H1 (cell line): ENCODE measurements at places on chromosomes 1 and 21. TPM values are rescaled to one million over a fixed set of nuclear protein-coding genes. Genes with fewer than 3 reads are reported as not detected.
A peak's percentile ranks its signal among the peaks of the same experiment; 100 is the strongest.

DNA sequence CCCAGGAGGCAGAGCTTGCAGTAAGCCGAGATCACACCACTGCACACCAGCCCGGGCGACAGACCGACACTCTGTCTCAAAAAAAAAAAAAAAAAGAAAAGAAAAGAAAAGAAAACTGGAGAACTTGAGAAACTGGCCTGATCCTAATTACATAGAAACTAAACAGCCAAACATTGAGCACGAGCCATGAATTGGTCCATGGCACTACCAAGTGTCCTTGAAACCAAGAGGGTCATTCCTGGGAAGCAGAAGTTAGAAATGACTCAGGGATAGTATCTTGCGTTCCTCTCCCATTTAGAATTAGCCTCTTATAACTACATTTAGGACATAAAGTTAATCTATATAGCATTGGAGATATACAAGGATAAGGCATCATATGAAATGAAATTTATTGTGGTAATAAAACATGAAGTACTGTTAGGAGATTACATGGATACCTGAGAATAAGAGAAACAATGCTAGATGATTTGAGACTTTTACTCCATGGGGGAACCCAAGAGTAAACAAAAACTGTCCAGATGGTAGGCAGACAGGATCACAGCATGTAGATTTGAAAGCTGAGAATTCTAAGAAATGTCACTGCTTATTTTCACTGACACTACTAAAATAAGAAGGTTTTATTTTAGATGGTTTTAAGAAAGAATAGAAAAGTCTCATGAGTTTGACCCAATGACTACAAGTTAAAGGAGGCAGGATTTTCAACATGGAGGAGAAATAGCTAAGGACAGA lies 39.5 kb upstream of the CPLANE2 start:
- DNase-seq: no peak

DNA sequence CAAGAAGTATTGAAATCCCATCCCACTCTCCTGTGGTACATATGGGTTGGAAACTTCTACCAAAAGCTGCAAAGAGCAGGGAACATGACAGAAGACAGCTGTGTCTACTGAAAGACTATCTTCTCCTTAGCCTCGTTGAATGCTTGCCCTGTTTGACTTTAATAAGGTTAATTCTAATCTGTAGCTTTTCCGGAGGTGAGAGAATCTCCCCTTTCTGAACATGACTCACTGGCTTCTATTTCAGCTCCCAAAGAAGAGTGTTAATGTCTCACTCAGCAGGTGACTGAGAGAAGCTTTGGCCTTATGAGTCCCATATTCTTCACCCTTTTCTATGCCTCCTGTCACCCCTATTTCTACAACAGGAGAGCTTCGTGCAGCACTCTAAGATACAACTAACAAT lies 88.3 kb downstream of the HHIPL2 start:
- DNase-seq: no peak

GRCh38 chr1:196723325-196724185 lies 51.1 kb upstream of the CFHR3 start:
- peak; percentile 81 for DNase-seq

- DNase-seq: no peak
Measured at GRCh38 chr21:45334134-45334533, 46.4 kb upstream of the POFUT2 start.

DNA sequence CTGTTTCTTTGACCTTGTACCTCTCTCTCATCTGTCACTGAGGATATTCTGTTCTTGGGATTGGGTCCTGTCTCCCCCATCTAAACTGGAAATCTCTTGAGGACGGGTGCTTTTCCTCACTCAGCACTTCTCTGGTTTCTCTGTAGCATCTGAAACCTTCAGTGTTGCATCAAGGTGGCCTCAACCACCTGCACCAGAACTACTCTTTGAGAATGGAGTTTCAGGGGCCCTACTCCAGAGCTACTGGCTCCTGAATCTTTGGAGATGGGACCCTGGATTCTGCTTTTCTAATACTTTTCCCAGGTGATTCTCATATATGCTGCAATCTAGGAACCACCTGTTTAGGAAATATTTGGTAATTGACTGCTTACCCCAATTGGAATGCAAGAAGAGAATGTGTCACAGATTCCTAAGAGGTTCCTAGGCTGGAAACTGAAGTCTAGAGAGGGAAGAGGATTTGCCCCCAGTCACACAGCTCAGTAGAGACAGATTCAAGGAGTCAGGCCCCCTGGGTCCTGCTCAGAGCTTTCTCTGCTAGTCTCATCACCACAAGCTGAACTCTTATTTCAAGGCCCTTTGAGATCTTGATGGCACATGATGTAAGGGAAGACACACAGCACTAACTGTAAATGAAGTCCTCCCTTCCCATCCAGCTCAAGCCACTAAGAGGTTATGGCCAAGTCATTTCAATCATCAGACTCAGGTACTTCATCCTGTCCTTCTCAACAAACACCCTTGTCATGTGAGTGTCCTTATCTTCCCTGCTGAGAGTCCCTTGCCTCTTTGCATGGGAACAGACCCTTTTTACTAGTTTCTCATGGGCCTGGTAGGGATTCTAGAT lies 48.7 kb downstream of the EIF2D start:
- no peak for DNase-seq

- no peak for DNase-seq
Measured at GRCh38 chr21:39842741-39843459, 24.3 kb upstream of the PCP4 start.

GRCh38 chr1:219085082-219085481 lies 88.6 kb upstream of the LYPLAL1 start:
- DNase-seq: no peak

DNA sequence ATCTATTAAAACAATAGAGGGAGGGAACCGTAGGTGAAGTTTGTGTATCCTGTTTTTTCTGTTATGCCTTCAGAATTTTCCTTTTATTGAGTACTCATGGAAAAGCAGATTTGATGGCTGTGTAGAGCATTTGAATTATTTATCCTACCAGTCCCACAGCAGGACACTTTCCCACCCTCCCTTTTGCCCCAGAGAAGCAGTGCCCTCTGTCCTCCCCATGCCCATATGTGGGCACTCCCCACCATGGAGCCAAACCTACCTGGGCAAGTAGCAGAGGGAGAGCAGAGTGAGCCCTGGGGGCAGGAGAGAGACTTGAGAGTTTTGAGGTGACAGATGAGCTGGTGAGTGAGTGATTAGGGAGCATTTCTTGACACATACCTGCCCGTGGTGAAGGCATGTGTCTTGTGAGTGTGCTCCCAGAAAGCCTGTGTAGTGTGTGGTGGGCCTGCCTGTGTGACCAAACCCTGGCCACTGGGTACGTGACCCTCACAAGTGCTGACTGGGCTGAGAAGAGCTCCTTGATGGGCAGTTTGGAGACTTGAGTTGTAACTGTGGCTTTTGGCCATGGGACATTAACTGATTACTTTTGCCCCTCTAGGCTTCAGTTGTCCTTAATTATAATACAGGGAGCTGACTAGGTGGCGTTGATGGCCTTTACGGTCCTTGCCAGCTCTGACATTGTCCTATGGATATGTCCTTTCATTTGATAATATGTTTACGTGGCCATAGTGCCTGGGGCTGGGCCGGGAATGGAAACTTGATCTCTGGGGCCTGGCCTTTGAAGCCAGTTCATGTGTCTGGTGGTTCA lies 3.6 kb downstream of the PSEN2 start:
- DNase-seq: no peak

CD34 gene
- total RNA-seq: 0.39 and 0.46 TPM in 2 replicates

DNA sequence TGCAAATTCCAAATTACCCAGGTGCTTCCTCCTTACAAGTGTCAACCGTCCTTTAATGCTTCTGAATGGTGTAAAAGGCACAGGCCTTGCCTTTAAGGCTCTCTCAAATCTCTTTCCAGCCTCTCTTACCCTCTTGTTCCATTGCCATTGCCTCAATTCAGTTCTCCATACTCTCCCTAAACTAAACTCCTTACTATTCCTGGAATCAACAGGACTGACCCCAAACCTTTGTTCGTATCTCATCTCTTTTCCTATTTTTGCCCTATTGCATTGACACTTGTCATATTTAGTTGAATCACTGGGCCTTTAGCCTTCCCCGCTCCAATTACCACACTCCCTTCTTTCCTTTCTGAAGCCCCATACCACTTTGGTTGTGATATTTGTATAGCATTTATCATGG lies 3.9 kb upstream of the CD55 start:
- no peak for DNase-seq

RIPPLY3 gene
- total RNA-seq: 2.0 and 2.6 TPM in 2 replicates

LRRC71 gene
- not detected in 2 replicates for total RNA-seq

RIPK4 gene
- 4.5 and 5.6 TPM in 2 replicates for total RNA-seq

- DNase-seq: peak; percentile 3
Measured at GRCh38 chr1:211947396-211948295, 87.7 kb downstream of the INTS7 start.

BSND gene
- 0.40 and 0.43 TPM in 2 replicates for total RNA-seq

GRCh38 chr21:40766381-40766780 lies 80.6 kb downstream of the DSCAM start:
- DNase-seq: no peak

DNA sequence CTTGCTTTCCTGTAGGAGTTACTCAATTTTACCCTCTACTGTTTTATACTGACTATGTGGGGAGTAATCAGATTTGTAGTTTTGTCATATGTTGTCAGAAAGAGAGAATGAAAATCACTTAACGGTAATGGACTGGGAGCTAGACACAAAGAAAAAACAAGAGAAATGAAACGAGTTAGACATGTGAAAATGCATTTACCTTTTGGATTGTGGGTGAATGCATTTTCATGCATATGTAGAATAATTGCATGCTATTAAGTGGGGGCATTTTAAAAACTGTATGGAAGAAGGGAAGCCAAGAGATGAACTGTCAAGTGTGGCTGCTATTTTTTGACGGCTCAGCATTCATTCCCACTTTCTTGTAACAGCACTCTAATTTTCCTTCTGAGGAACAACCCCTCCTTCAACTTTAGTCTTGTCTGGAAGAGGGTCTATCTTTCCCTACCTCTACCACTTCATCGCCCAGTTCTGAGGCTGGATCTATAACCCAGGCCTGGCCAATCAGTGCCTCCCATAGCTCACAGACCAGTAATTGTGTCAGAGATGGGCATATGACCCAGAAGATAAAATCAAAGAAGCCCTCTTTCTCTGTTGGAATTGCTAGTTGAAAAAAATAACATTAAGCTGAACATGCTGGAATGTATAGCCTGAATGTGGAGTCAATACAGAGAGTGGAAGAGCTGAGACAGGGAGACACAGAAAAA lies 5.2 kb upstream of the ZNF697 start:
- no peak for DNase-seq

DNA sequence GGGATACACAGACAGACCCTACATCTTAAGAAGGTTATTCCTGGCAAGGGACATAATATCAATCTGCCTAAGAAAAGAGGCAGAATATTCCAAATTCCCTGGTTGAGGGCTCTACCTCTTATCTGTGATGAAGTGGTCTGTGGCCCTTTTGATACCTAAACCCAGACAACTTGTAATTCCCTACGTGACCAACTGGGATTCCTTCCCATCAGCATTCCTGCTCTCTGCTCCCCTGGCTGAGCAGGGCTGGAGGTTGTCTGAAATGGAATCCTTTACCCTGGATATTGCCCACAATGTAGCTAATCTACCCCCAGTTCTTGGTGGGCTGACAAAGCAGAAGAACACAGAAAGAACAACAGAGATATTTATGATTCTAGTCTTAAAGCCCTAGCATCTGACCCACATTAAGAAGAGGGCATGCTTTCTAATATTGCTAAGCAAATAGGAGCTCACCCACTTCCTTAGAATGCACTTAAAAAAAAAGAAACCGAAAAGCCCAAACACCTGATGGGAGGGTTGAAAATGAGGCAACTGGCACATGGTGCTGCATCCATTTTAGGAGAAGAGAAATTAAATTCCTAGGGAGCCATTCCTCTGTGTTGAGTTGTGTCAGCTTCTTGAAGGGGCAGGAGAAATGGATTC lies 36.8 kb downstream of the GADD45A start:
- no peak for DNase-seq

DNA sequence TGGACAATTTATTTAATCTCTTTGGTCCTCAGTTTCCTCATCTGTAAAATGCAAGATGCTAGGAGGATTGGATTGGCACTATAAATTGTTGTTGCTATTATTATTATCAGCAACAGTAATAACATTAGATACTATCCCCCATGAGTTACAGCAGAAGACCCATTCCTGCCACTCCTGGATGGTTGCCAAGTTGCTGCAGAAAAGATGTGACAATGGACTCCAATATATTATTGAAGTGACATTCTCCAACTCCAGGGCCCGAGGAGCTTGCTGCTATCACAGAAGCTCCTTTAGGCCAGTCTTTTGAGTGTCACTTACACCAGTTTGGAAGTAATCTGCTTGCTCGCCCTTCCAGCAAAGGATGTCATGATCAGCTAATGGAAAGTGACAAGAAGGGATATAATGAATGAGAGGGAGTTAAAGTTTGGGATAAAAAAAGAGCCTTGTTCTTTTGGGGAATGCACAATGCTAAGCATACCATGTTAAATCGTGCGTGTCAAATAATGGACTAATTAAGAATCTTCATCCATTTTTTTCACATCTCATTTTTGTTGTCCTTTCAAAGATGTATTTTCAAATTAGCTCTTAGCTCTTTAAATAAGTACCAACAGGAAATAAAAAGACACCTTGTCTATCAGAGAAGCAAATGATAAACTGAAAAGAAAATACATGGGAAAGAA lies 19.5 kb upstream of the PROX1 start:
- DNase-seq: no peak

GRCh38 chr1:178536329-178536728 lies 23.4 kb downstream of the TEX35 start:
- no peak for DNase-seq

GRCh38 chr1:23554127-23554480 lies 5.2 kb downstream of the ID3 start:
- DNase-seq: no peak

DNA sequence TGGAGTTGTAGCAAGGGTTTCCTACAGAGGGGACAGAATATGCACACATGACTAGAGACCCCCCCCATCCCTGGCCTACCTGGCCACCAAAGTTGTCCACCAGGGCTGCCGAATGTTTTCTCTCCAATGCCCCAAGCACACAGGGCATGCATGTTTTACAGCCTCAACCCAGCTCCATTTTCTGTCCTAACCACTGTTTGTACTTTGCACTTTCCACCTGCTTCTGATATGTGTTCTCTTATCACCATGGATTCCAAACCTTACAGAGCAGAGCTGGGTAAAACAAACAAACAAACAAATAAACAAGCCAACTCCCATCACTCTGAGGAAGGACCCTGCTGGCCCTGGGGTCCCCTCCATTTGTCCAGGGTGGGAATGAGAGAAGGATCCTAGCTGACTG lies 27.3 kb downstream of the CLIC6 start:
- DNase-seq: no peak

DNA sequence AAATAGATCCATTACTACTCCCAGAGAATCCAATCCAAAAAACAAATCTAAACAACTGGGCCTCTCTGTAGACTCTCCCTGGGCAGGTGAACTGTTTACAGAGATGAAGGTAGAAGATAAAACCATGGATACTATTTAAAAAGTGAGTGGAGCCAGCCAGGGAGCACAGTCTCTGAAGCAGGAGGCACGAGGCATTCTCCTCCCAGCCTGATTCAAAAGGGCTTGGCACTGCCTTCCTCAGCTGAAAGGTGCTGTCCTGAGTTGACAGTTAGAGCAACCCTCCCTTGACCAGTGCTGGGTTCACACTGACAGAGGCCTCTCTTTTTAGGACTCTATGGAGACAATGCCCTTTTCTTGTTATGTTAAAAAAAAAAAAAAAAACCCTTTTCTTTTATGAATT lies 36.8 kb downstream of the HENMT1 start:
- no peak for DNase-seq

FLG2 gene
- not detected in 2 replicates for total RNA-seq

- DNase-seq: peak; percentile 52
Measured at GRCh38 chr1:54464477-54465146, 58.4 kb upstream of the SSBP3 start.
